ENCODE measurements at places on chromosomes 2 and 18.

- DNase-seq = no peak
Observed at GRCh38 chr2:241179899-241180298, 8.6 kb upstream of the ANO7 start.

DNA sequence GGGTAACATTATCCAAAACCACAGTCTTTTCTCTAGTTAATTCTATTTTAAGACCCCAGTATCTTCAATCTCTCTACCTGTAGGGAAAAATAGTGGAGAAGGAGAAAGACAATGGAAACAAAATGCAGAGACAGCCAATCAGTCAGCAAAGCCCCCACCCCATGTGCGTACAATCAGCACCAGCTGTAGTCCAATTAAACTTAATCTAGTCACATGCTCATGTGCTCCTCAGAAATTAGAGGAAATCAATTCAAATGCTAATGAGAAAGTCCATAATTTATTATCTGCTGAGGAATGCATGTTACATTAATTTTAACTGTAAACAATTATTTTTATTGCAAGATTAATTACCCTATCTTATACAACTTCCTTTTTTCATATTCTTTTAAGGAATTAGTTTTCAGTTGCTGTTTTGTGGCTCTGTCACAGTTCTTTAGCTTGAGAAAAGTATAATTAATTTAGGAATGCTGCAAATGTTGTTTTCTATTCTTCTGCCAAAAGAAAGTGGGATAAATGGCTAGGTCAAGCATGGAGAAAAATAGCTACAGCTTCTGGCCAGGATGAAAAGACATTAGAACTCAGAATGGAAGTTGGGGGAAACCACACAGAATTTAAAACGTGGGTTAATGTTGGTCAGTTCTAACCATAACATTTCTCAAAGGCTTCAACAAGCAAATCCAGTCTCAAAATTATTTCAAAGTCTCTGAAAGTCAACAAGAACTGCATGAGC lies 232.4 kb upstream of the HNRNPA3 start:
- DNase-seq = no peak

- no peak for DNase-seq
Observed at GRCh38 chr2:27566628-27567027, 16.2 kb upstream of the ZNF512 start.

DNA sequence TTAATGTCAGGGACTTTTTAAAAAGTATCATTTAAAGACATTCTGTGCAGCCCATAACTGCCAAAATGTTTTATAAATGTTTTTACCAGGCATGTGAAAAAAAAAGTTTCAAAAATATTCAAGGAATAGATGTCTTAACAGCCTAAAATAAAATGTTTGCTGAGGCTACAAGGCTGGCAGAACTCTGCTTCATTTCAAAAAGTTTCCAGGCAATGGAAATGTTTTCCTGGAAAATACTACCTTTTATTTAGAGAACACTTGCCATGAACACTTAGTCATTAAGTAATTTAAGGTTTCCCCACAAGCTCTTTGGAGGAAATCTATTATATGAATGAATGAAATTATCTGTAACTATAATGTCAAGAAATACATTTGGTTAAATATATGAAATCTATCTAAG lies 68.8 kb downstream of the THADA start:
- no peak for DNase-seq

GRCh38 chr2:70673041-70673647 lies 94.9 kb downstream of the ADD2 start:
- no peak for DNase-seq

- DNase-seq = no peak
Observed at GRCh38 chr2:152950126-152950525, 231.7 kb downstream of the ARL6IP6 start.

- no peak for DNase-seq
Observed at GRCh38 chr2:199282309-199282708, 175.4 kb downstream of the SATB2 start.

GRCh38 chr2:188526701-188527100 lies 235.0 kb downstream of the GULP1 start:
- no peak for DNase-seq

- no peak for DNase-seq
Observed at GRCh38 chr2:38653715-38654527, 12.0 kb upstream of the GALM start.

All from SW480 (cell line).